Nucleus accumbens (tissue), 56 donors: ENCODE measurements at places on chromosomes 16 and 17.

- no peak for DNase-seq
These were observed 11.3 kb downstream of the OSBPL7 start for GRCh38 chr17:47810200-47810821.

DNA sequence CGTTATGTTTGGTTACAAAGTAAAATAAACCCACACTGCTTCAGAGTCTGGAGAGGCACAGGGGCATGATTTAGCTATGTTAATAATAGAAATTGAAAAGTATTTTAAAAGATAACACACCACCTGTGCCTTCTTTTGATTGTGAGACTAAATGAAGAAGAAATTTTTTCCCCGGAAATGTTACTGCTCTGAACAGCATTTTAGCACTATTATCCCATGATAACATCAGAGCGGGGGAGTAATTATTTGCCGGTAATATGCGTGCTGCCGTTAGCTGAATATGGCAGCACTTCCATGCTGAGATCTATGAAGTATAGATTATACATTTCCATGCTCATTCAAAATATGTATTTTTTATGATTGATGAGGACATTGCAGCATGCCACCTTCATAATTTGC, 500.2 kb upstream of the HSBP1 start:
- DNase-seq: no peak

GRCh38 chr17:10458701-10459100, 10.7 kb downstream of the MYH4 start:
- DNase-seq: no peak

DNA sequence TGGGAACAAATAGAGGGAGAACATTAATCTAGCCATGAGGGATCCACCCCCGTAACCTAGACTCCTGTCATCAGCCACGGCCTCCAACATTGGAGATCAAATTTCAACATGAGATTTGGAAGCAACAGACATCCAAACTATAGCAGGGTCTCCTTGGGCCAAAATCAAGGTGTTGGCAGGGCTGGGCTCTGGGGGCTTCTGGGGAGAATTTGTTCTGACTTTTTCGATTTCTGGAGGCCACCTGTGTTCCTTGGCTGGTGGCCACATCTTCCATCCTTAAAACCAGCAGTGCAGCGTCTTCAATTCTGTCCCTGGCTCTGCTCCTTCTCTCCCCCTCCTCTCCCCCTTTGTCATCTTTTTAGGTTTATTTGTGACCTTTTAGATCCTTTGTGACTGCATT, 546.2 kb downstream of the WWOX start:
- no peak for DNase-seq
